ENCODE measurements at places on chromosomes 16 and 17.
A peak's percentile ranks its signal among the peaks of the same experiment; 100 is the strongest.

- peak; percentile 33 for DNase-seq
Observed at GRCh38 chr17:7886227-7887037, 2.2 kb upstream of the CHD3 start.

DNA sequence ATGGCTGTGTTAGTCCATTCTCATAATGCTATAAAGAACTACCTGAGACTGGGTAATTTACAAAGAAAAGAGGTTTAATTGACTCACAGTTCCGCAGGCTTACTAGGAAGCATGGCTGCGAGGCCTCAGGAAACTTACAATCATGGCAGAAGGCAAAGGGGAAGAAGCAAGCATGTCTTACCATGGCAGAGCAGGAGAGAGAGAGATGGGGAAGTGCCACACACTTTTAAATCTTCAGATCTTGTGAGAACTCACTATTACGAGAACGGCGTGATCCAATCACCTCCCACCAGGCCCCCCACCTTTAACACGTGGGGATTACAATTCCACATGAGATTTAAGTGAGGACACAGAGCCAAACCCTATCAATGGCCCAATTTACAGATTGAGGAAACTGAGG is 96.5 kb downstream of the SDK2 start:
- no peak for DNase-seq

GRCh38 chr17:81206657-81207056 is 16.1 kb downstream of the CEP131 start:
- no peak for DNase-seq

GRCh38 chr17:41970901-41971331 is 4.3 kb downstream of the CNP start:
- DNase-seq: no peak

- DNase-seq: no peak
Observed at GRCh38 chr17:77891602-77892001, 66.9 kb upstream of the TNRC6C start.

GRCh38 chr17:49987681-49988441 is 7.2 kb downstream of the DLX3 start:
- DNase-seq: no peak

GRCh38 chr16:14418795-14419225 is 211.2 kb downstream of the PARN start:
- DNase-seq: no peak

- DNase-seq: no peak
Observed at GRCh38 chr17:27356091-27356705, 62.3 kb downstream of the WSB1 start.

GRCh38 chr17:46776298-46777005 is 42.0 kb downstream of the WNT3 start:
- no peak for DNase-seq

DNA sequence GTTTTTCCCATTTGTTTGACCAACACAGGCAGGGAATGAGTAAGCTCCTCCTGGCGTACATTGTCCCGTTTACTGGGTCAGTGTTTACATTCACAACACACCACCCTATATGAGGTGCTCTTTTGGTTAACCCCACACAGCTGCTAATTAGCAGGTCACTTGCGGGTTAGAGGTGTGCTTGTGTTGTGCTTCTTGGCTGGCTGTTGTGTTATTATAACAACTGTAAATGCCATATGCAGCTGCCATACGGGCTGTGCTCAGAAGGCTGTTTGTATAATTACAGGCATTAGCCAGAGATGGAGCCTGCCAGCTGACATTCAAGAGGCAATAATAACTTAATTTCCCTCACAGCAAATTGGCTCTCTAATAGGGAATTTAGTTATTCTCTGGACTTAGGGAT is 205.1 kb upstream of the ELAC2 start:
- no peak for DNase-seq

- no peak for DNase-seq
Observed at GRCh38 chr17:61750656-61751055, 112.7 kb downstream of the BRIP1 start.
